ENCODE measurements at places on chromosomes 7 and 10.
A peak's percentile ranks its signal among the peaks of the same experiment; 100 is the strongest.

DNA sequence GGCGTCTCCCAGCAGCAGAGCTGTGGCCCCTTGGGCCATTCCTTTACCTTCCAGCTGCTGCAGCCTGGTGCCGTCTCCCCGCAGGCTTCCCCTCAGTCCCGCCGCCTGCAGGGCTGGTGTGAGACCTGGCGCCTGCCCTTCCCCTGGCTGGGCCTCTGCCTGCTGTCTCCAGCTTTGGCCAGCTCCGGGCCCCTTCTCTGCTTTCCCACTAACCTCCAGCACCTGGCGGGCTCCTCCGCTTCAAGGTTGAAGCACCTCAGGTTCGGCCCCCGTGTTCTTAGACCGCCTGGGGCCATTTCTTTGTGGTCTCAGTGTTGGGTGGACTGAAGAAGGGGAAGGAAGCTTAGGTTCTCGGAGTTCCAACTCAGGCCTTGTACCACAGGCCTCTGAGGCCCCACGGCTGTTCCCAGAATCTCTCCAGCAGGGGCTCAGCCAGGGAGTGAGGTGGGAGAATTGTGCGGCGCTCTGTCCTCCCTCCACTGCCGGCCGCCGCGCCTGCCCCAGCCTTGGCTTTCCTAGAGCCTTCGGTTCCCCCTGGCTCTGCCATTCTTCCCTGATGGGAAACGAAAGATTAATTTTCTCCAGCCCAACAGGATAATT, 30.3 kb downstream of the GBX1 start:
- DNase-seq = no peak

GRCh38 chr10:103888113-103888841, 29.7 kb downstream of the STN1 start:
- DNase-seq = no peak

DNA sequence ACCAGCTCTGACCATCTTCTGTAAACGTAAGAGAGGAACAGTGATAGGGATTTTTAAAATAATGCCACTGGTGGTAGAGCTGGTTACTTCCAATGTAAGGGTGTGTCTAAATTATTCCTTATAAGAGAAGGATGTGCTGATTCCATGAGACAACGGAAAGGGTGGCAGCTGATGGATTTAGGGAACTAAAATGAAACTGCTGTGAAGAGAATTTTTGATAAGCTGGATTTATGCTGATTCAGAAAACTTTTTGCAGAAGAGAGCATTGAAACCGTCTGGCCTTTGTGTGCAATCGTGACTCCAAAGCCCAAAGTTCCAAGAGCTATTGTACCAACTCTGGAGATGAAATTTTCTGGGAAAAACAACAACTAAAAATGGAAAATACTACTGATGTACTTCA, 301.0 kb downstream of the PRPF18 start:
- no peak for DNase-seq

GRCh38 chr10:921471-922414, 9.8 kb downstream of the LARP4B start:
- DNase-seq = no peak

DNA sequence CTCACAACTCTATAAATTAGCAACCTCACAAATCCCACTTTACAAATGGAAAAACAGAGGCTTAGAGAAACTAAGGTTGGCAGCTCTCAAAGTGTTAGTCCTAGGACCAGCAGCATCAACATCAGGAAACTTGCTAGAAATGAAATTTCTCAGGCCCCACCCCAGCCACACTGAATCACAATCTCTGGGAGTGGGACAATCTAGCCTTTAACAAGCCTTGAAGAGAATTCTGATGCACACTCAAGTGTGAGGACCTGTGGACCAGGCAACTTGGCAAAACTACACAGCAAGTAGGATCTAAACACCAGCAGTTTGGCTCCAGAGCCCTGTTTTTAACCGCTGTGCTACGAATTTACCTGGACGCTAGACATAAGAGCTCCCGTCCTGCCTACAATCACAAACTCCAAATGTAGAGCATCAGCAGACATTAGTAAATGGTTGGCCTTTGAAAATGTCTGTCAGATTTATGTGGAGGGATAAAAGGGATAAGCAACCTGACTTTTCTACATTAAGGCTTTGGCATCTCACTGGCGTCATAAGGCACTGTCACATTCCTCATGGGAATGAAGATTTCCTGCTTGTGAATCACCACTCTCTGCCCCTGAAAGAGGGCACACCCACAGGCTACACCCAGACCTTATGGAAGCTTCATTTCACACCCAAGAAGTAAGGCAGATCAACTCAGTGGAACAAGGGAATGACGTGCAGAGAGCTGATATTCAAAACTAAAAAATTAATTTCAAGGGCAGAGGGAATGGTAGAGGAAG, 34.5 kb downstream of the PPP1R3C start:
- no peak for DNase-seq

- no peak for DNase-seq
These were observed 6.2 kb downstream of the CDK14 start for GRCh38 chr7:90602303-90602702.

DNA sequence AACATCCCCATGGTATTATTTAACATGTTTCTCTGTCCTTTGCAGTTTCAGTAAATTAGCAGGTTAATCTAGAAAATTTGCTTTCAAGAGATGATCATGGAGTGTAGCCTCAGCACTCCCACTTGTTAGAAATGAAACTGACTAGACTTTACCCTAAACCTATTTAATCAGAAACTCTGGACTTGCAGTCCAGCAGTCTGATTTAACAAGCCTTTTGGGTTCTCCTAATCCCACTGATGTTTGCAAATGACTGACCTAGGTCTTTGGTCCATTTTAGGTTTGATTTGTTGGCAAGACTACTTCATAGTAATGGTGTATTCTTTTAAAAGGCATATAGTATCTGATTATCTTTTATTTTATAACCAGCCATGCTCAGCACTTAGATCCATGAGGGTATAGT, 55.5 kb upstream of the SLC25A13 start:
- no peak for DNase-seq

- DNase-seq = no peak
These were observed 44.4 kb downstream of the JAKMIP3 start for GRCh38 chr10:132110111-132110521.

DNA sequence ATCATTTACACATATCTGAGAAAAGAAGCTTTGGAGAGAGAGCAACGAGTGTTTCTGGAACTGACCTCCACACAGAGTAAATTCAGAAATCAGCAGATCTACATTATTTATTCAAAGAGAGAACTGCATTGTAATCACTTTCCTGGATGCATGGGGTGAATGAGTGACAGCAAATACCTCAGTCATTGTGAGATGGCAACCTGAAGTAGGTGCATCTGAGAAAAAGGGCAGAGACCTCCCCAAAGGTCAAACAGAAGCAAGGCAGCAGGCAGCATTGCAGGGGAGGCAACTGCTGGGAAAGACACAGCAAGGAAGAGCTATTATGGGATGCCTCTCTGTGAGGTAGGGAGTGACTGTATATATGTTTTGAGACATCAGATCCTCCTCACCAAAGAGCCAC, 26.5 kb upstream of the SMIM30 start:
- DNase-seq = no peak

GRCh38 chr10:4498711-4499251, 327.2 kb upstream of the AKR1E2 start:
- DNase-seq = no peak

DNA sequence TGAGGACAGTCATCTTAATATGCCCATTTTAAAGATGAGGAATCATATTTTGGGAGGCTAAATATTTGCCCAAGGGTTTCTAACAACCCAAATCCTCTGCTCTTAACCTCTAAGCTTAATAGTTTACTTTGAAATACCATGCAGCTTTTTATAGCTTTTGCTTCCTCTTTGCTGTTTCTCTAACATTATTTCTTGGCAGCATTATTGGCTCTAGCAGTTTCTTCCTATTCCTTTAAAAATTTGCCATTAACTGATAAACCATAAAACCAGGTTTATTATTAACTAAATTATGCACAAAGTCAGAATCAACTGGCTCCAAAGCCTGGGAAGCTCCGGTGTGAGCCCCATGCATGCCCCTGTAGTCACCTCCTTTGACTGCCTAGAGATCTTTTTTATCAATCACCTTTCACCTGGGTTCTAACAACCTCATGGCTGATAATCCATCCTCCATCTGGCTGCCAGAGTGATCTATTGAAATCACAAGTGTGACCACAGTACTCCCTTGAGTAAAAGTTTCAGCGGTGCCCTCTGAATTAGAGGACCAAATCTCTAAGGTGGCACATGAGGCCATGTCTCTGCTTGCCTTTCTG, 62.4 kb downstream of the ITGB8 start:
- DNase-seq = no peak

GRCh38 chr7:142887282-142888015, 1.9 kb upstream of the TRPV6 start:
- DNase-seq = no peak

DNA sequence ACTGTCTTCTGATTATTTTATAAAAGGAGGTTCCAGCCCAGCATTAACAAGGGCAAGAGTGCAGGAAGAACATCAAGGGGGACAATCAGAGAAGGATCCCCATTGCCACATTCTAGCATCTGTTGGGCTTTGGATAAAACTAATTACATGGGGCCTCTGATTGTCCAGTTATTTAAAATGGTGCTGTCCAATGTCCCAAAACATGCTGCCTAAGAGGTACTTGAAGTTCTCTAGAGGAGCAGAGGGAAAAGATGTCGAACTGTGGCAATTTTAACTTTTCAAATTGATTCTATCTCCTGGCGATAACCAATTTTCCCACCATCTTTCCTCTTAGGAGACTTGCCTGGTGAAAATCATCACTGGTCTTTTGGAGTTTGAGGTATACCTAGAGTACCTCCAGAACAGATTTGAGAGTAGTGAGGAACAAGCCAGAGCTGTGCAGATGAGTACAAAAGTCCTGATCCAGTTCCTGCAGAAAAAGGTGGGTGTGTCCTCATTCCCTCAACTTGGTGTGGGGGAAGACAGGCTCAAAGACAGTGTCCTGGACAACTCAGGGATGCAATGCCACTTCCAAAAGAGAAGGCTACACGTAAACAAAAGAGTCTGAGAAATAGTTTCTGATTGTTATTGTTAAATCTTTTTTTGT, 2.3 kb downstream of the IL6 start:
- no peak for DNase-seq

GRCh38 chr7:130560972-130561371, 69.1 kb downstream of the MEST start:
- no peak for DNase-seq

GRCh38 chr7:55507743-55508142, 64.6 kb downstream of the VOPP1 start:
- no peak for DNase-seq

DNA sequence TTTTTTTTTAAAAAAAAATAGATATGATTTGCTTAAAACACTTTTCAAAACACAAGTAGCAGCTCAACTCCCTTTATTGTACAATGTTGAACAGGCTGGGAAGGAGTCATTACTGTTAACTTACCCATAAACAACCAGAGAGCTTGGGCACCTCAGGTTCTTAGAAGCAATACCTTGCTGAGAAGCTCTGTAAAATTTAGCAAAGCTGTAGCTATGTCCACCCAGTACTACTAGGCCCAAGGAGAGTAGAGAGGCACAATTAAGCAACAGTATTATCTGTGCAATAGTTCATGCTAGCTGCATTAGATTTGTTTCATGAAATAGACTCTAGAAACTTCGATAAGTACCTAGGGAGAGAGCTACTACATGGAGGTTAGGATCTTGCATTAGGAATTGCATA, 32.0 kb downstream of the SEMA3A start:
- no peak for DNase-seq

GRCh38 chr10:14560274-14560673, 214.4 kb downstream of the FAM107B start:
- DNase-seq = peak; percentile 51

DNA sequence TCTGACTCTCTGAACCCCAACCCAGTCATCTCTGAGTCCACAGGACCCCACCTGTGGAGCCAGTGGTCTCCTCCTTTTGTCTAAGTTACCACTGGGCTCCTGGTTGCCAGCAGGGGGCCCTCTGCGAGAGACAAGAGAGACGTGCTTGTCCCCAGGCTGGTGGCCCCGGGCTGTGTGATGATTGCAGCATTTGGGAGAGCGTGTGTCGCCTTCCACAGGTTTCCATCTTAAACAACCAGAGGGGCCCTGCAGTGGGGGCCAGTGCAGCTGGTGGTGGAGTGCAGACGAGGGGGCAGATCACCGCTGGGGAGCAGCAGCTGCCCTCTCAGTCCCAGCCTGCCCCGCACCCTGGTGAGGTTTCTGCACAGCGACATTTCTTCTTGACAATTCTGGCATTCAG, 122.4 kb upstream of the PPP2R2D start:
- no peak for DNase-seq

GRCh38 chr7:150514748-150515222, at the start of gene GIMAP7:
GIMAP7 (plus strand) TSS chr7:150514872; CDS start chr7:150519975, 5,103 bp downstream.
- DNase-seq = peak; percentile 36

GRCh38 chr10:123164319-123164718, 10.1 kb downstream of the BUB3 start:
- no peak for DNase-seq

- DNase-seq = no peak
These were observed 46.3 kb downstream of the STARD3NL start for GRCh38 chr7:38224392-38224791.

DNA sequence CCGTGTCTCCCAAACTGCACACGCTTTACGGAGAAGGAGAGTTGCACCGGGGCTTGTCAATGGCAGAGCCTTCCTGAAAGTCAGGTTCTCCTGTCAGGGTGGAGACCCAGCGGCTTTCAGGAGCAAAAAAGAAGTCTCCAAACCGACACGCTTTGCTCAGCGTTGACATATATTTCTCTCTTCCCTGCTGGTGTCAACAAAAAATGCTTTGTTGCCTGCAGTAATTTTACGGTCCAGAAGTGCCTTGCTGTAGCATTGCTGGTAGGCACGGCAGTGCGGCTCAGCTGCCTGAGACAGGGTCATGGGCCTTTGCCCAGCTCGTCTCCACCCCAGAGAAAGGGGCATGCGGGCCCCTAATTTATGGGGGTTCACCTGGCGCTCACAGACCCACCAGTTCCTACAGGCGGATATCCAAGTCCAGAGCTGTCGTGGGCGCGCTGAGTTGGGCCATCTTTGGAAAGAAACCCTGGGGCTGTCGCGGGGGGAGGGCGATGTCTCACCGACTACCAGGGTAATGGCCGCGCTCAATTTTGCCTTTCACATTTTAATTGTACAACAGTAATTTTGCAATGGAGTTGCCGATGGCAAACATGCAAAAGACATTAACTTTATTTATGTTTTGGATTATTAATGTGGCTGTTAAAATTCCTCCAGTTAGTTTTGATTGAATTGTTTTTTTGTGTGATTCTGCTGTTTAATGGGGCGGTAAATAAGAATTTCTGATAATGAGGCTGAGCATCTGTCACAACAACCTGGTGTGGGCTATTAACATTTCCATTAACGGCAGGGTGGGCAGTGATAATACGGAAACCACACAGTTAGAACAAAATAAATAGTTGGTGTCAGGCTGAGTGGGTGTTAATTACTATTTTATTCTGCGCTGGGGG, 478.2 kb upstream of the FOXK1 start:
- no peak for DNase-seq

- no peak for DNase-seq
These were observed 23.8 kb upstream of the C7orf33 start for GRCh38 chr7:148566736-148567135.

- no peak for DNase-seq
These were observed 152.9 kb downstream of the NRF1 start for GRCh38 chr7:129764247-129765084.

- no peak for DNase-seq
These were observed 778 bp upstream of the TRIM8 start for GRCh38 chr10:102643336-102644065.

- DNase-seq = no peak
These were observed 615.4 kb downstream of the DNAJB6 start for GRCh38 chr7:157952050-157952667.

GRCh38 chr10:46557319-46558121, 1.1 kb upstream of the GPRIN2 start:
- no peak for DNase-seq
